ENCODE measurements at places on chromosomes 7 and 10. TPM values are rescaled to one million over a fixed set of nuclear protein-coding genes. Genes with fewer than 3 reads are reported as not detected.

Gene TAS2R3
- 0.66 TPM for polyA plus RNA-seq

Gene SNCG
- polyA plus RNA-seq = 4.7 TPM

Gene AIFM2
- polyA plus RNA-seq = 3.5 TPM

Gene SFTPD
- polyA plus RNA-seq = 1.8 TPM

Gene MTPN
- 100 TPM for polyA plus RNA-seq

Gene TIMM23B
- 15.3 TPM for polyA plus RNA-seq

Gene PDE6C
- polyA plus RNA-seq = 0.75 TPM

Gene CFAP46
- polyA plus RNA-seq = 0.12 TPM

Gene SPDYE2
- 14.8 TPM for polyA plus RNA-seq

Gene CACNA2D1
- 105 TPM for polyA plus RNA-seq

Gene PLXNA4
- polyA plus RNA-seq = 2.6 TPM

Gene ALOX5
- 1.9 TPM for polyA plus RNA-seq

DNA sequence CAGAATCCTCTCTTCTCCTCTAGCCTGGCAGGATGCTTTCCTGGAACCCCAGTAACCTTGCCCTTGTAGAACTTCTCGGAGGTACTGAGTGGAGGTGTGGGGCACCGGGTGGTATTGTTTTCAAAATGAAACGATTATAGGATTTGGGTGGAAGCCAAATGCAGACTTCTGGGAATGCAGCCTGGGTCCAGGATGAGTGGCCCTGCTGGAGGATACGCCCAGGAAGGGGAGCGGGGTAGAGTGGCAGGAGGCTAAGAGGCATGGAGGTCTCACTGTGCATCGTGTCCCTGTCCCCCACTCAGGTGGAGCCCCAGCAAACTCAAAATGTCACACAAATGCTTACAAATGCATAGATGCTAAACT, 109.1 kb upstream of the PPIF start:
- no peak for DNase-seq

- DNase-seq = no peak
These were observed 119.3 kb downstream of the CUX1 start for GRCh38 chr7:101936611-101937231.

DNA sequence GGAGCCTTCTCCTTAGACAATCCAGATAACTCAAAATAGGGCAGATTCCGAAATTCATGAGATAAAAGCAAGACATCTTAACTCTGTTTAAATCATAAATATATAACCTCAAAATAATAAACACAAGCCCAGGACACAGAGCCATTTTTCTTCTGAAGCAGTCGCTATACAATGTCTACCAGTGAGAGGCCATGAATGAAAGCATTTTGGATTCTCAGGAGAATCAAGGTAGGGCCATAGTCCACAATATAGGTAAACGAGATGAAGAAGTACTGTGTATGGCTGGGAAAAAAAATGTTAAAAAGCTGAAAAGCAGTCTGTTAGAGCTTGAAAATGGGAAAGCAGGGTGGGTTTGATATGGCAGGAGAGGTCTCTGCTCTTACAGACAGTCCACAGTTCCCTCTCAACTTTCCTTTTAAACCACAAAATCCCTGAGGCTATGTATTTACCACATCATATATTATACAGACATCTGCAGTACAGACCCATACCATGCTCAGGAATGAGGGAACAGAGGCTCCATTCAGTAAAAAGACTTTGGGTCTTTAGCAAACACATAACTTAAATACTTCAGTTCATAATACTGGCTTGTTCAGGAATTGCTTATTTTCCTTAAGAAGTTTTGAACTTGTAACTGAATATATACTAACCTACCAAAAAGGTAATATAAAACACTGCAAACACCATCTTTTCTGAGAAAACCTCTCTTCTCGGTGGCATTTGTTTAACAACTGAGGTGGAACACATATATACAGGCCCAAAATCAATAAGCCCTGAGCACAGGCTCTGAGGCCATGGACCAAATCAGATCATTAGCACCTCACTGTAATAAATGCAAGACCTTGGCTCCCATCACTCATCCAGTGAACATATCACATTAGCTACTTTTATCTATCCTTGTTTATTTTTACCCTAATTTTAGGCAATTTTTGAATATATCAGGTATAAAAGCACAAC, 109.3 kb downstream of the SORBS1 start:
- no peak for DNase-seq

- no peak for DNase-seq
These were observed 286.3 kb upstream of the CDC14C start for GRCh38 chr7:48638041-48638440.

- DNase-seq = no peak
These were observed 92.0 kb upstream of the AHR start for GRCh38 chr7:17206349-17206905.

DNA sequence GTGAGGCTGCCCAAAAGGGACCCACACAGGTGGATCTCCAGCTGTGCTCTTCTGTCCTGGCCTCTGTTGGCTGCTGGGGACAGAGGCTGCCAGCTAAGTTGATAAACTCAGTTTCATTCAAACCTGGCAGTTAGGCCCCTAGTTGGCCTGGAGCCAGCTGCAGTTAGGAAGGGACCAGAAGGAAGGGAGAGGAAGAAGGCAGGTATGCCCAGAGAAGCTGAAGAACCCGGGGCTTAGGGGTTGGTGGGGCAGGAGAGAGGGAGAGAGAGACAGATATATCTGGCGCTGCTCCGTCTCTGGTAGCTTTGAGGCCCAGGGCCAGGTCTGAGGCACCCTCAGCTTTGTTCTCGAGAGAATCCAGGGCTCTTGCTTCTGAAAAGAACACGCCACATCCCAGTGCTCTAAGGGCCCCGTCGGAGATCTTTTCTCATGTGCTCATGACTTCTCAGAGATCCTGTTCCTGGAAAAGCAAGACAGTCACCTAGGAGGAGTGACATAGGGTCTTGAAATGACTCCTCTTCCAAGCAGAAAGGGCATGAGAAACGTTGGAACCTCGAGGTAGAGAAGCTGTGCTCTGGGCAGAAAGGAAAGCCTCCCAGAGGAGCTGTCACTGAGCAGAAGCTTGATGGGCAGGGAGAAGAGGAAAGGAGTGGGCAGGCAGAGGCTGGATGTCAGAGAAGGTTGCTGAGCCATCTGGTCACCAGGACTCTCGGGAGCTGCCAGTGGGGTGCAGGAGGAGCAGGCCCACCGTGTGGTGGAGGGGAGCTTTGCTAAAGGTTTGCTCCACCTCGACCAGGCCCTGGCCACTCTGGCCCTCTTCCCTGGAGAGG, 153.6 kb downstream of the ARHGAP21 start:
- DNase-seq = no peak

DNA sequence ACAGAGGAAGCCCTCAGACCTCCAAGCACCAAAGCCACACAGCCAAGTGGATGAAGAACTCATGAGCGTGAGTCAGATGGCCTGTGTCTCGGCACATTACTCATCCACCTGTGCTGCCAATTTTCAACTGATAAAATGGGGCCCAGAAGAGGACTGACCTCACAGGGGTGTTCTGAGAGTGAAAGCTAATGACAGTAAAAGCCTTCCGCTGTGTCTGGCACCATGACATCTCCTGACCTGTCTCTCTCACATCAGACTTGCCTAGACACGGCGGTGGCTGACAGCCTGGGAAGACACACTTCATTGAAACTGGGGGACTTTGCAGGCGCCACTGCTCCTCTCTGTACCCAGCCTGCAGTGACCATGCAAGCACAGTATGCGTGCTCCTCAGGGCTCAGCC, 8.3 kb upstream of the SLC18A3 start:
- DNase-seq = no peak

DNA sequence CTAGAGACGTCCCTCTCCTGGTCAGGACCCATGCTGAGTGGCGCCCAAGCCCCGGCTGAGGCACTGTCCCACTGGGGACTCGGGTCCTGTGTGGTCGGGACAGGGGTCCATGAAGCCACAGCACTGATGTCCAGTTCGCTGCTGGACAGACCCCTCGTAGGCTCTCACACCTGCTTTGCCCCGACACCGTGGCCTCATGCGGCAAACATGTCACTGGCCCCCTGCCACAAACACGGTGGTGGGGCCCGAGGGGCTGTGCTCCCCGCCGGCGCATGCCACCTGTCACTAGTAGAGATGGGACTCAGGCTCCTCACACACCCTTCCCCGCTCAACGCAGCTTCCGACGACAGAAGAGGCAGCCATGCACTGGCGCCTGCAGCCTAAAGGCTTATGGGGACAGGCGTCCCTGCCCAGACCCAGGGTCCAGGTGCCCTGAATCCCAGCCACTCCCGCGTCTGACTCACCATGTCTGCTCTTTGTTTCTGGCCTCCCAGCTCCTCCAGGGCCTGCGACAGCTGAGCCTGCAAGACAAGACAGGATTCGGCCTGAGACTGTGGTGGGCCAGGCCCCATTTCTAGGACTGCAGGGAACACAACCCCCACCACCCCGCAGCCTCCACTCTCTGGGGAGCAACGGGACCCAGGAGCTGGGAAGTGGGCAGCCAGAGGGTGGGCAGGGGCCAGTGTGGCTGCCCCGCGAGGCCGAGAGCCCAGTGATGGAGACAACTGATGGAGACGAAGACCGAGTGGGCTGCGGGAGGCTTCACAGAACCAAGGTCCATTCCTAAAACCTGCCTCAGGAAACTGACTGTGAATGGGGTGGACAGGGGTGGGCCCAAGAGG, 230.9 kb downstream of the MAD1L1 start:
- no peak for DNase-seq

DNA sequence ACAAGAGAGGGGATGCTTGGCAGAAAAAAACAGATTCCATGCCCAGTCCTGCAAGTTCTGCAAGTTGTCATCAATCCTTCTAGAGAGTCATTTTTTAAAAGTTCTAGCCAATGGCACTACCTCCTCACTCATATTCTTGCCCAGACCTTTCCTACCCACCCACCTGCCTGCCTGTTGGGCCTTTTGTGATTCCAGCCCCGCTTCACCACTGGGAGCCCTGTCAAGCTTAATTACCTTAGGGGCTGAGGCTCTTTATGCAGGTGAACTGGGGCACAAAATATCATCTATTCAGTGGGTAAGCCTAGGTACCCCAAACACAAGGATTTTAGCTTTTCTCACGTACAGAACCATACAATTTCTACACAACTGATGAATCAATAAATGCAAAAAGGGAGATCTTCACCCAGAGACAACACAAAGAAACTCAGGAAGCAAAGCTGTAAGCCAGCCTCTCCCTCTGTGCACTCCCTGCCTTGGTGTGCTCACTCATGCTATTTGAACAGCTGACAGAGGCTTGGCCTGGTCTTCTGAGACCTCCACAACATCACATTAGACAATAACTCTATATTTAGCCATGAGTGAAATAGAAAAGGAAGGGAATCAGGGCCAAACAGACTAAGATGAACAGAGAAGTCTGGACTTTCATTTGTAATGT, 222.6 kb downstream of the HTR7 start:
- peak; percentile 3 for DNase-seq

- no peak for DNase-seq
These were observed 117.8 kb downstream of the ABLIM1 start for GRCh38 chr10:114540236-114540635.

DNA sequence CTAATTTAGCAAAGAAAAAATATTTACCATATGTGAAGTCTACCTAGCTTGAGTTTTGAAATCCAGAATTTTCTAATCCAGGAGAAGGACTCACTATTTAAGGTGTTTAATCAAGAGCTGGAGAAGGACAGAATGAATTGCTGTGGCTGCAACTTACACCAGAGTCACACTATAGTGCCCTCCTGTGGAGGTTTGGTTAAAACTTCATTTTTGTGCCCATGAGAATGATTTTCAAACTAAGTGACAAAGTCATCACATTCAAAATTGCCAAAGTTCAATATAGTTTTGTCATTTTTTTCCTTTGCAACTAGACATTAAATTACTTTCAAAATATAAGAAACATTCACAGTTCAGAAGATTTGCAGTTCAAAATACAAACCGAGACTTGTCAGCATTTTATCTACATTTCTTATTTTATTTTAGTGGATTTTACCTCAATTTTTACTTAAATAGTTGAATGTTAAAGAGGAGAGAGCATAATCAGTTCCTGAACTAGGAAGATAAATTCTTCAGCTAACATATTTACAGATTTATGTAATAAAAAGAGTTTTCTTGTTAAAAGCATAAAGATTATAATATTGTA, 70.7 kb downstream of the CABCOCO1 start:
- DNase-seq = peak; percentile 43

GRCh38 chr7:85774986-85775385, 588.1 kb upstream of the SEMA3D start:
- peak; percentile 48 for DNase-seq

- no peak for DNase-seq
These were observed 211.0 kb downstream of the WDR37 start for GRCh38 chr10:1267148-1267547.

DNA sequence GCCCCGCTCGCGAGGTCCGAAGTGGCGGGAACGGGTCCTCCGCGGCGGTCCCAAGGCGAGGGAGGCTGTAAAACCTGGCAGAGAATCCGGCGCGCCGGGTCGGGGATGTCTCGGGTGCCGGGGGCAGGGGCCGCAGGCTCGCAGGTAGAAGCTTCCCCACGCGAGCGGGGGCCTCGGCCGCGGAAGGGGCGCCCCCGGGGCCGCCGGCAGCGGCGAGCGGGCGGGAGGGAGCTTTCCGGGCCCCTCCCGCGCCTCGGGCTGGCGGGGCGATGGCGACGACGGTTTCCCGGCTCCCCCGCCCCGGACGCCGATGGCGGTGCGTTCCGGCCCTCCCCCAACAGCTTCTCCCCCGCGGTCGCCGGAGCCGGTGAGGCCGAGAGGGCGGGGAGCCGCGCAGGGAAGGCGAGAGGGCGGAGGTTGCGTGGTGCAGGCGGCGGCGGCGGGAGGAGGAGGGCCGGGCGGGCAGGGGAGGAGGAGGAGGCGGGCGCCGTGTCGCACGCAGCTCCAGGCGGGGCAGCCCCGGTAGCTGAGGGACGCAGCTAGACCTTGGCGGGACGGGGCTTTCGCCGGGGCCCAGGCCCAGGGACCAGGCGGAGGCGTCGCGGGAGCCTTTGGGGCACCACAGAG, at the start of gene CUL1:
Gene CUL1, plus strand, starts transcription at position 507 of the 627 bp plus-strand sequence. CDS start 31,220 bp downstream, outside the sequence.
- DNase-seq = peak; percentile 81

- no peak for DNase-seq
These were observed 6.3 kb downstream of the CFAP69 start for GRCh38 chr7:90251304-90251635.

GRCh38 chr7:18962031-18962430, 155.4 kb downstream of the TWIST1 start:
- no peak for DNase-seq

DNA sequence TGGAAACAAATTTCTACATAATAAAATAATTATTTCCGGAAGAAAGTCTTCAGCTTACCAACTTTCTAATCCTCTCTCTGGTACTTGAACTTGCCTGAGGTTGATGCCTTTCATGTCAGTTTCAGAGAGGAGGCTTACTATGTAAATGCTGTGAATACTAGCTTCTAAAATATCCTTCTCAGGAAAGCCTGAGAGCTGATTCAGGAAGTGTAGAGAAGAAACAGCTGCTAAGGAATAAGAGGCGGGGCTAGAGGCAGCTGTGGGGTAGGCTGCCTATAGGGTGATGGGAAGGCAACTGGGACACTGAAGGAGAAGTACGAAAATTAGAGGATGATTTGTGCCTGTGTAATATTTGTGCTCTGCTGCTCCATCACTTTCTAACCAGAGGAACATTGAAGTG, 69.3 kb downstream of the AVL9 start:
- peak; percentile 26 for DNase-seq

DNA sequence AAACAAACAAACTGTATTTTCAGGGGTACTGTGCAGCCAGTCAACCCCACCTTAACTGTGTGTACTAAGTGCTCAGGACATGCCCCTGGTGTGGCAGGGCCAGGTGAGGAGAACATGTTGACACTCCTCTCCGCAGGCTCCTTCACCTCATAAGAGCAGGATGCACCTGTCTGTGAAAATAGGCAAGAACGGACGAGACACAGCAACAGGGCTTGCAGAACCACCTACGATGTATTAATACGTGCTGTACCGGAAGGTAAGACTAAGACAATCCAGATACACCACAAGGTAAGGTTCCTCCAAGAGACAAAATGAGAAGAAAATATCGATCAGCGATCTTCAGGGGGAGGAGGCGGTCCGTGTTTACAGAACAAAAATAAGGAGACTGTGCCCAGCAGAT, 65.8 kb upstream of the CAMK2B start:
- DNase-seq = no peak
